NCI-H526 treated with DMSO at 0.1 percent for 48 hours (cell line): ENCODE measurements at places on chromosomes 2 and 18.

DNA sequence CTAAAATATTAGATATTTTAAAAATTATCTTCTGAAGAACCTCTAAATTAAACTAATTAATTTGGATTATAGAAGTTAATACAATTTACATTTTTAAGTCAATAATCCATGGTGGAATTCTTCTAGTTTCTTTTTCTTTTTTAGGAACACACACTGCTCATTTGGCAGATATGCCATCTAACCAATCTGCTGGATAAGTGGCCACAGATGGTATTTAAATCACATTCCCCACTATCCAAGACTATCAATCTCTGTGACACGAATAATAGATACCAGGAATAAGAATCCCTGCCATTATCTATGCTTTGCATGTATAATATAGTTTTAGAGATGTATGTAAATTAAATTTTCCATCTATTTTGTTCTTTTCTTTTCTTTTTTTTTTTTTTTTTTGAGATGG, 58.5 kb downstream of the CABYR start:
- DNase-seq: no peak

GRCh38 chr2:46047290-46047689, 249.9 kb upstream of the EPAS1 start:
- DNase-seq: no peak

- DNase-seq: no peak
These were observed 400.7 kb downstream of the NBAS start for GRCh38 chr2:15160201-15160991.

GRCh38 chr2:205369813-205370212, 312.5 kb upstream of the NRP2 start:
- DNase-seq: no peak

DNA sequence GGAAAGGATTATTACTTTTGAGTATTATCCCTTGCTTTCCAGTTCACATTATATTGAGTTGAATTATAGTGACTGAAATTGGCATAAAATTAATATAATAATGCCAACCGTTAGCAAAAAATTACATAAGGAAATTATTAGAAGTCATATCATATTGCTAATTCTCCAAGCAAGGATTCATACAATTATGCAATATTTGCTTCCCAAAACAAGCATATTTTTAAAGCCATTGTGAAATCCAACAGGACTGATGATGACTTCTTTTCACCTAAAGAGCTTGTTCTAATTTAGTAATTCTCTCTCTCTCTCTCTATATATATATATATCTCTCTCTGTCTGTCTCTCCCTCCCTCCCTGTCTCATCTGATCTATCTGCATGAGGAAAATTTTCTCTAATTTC, 283.5 kb downstream of the DSEL start:
- no peak for DNase-seq

DNA sequence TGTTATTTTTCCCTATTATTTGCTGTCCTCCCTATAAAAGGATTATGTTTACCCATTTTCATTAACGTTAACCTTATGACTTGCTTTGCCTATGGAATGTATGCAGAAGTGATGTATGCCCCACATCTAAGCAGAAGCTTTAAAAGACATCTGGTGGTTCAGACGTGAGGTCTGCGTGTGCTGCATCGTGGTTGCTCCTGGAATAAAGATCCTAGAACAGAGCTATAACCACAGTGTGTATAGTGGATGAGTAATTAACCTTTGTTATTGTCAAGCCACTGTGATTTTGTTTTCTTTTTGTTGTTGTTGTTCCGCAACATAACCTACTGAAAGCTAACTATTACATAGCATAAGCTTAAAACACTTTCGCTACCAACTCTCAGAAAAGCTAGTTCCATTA, 20.9 kb upstream of the CFAP36 start:
- no peak for DNase-seq

GRCh38 chr2:216736326-216736725, 41.0 kb upstream of the IGFBP5 start:
- no peak for DNase-seq

DNA sequence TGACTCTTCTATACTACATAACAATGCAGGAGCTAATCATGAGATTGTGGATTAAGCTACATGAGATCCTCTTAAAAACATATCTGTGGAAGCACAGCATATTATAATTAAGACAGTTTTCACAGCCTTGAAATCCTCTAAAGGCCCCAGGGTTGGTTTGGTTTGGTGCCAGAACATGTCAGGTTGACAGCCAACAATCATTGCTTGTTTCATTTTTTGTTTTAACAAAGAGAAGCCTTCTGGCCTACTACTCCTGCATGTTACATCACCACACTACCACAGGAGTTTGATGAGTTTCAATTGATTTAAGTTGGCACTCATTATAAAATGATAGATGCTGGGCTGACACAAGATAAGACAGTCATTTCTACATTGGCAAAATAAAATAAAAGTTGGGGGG, 255.9 kb upstream of the ERBB4 start:
- no peak for DNase-seq

DNA sequence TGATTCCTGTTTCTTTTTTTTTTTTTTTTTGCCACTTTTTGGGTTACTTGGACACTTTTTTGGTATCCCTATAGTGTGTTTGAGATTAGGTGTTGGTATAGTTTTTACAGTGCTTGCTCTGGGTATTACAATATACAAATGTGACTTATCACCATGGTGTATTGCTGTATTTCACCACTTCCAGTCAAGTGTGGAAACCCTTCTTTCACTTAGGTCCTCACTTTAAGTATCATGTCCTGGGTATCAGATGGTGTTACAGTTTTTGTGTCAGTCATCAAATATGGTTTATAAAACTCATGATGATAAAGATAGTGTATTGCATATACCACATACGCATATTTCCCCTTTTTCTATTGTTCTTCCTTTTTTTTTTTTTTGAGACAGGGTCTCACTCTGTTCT, 1.8 kb downstream of the ATP9B start:
- DNase-seq: no peak

GRCh38 chr18:55343396-55344073, 244.5 kb downstream of the TCF4 start:
- DNase-seq: no peak

DNA sequence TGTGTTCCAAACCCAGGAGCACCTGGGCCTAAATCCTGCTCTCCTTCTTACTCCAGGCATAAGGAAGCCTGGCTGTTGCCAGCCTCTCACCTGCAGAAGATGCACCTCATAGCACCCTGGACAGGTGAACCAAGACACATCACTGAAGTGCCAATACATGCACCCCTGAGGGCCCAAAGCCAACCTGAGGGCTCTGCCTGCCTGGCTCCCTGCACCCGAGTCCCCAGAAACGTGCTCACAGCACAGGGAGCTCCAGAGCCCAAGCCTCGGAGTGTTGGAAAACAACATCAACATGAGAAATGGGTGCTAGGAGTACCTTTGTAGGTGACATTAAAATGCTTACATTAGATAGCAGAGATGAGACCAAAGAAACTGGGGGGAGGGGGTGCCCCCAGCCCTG, 96.3 kb upstream of the RAB6C start:
- DNase-seq: no peak

- DNase-seq: no peak
These were observed 12.2 kb downstream of the BIN1 start for GRCh38 chr2:127094509-127095366.

GRCh38 chr2:170651624-170652325, 63.4 kb upstream of the SP5 start:
- no peak for DNase-seq

GRCh38 chr2:9650119-9650821, 19.5 kb upstream of the YWHAQ start:
- no peak for DNase-seq

- no peak for DNase-seq
These were observed 534.9 kb upstream of the TNP1 start for GRCh38 chr2:217394510-217395351.

GRCh38 chr2:47119001-47119400, 36.1 kb downstream of the STPG4 start:
- no peak for DNase-seq

DNA sequence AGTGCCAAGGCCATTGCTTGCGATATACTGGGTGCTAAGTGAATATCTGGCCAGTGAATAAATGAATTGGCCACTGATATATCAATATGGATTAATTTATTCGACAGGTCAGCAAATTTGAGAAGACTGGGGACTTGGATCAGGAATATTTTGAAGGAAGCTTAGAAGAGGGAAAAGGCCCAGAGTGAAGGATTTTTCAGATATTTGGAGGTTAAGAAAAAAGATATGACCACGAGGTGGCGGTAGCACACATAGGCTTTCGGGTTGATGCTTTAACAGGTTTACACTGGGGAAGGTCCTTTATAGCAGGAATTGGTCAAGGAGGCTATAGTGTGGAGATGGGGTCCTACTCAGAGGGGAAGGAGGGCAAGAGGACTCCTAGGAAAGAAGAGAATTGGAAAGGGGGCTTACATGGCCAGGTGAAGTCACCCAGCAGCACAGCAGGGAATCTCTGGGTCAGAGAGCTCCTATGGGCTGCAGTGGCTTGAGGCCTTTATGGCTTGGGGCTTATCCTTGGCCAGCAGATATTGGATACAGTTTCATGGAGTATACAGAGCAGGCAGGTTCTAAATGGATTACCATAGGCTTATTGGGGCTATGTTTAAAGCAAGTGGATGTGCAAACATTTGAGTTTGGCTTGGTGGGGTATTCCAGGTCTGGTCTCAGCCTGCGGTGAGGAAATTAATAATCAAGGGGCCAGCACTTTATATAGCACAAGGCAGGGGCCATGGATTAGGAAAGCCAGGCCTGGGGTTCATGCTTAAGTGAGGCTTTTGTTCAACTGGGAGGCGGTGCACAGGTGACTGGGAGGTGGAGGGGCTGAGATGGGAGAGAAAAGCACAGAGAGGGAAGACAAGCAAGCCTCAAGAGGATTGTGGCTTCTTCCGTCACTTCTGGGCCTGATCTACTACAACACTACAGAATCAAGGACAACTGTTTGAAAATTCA, 9.7 kb downstream of the IL1RN start:
- no peak for DNase-seq

DNA sequence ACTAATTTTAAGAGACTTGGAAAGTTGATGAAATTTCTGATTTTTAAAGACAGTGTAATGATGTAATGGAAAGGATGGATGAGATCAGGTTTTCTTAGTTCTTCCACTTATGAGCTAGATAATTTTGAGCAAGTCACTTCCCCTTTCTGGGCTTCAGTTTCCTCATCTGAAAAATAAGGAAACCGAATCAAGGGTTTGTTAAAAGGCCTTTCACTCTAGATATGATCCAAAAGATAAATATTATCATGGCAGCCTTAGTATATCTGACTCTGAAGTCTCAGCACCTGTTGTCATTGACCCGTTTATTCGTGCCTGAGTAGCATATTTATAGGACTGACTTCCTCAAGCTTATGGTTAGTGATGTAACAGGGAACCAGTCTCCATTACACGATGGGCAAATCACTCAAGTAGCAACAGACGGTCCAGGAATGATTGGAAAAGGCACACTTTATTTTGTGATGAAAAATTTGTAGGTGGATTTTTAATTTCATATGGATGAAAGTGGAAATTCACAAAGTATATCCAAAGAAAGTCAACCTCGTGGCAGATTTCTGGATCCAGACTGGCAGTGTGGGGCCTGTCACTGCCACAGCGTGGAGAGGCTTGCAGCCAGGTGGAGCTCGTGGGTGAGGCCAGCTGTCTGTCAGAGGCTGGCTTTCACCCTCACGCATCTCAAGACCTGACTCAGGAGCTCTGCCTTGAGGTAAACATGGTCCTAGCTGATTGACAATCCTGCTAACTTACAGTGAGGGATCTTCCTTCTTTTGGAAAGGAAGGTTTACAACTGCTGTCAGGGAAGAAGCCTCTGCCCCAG, 137.9 kb upstream of the CXCR4 start:
- no peak for DNase-seq

GRCh38 chr2:150327564-150328489, 159.6 kb downstream of the RND3 start:
- DNase-seq: no peak

DNA sequence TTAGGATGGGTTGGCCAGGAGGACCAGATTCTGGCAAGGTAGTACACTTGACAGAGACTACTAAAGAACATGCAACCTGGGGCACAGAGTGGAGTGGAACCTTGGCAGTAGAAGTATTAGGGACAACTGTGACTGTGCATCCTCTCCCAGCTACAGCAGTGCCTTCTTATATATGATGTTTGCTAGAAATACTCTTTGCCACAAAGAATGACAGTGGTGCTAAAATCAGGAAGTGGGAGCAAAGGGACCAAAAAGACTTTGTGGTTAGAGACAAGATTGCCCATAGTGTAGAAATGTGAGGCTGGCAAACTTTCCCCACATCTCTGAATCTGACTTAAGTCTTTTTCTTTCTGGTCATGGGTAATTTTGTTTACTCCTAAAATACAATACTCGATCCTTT, 9.4 kb upstream of the SLC38A11 start:
- DNase-seq: no peak

DNA sequence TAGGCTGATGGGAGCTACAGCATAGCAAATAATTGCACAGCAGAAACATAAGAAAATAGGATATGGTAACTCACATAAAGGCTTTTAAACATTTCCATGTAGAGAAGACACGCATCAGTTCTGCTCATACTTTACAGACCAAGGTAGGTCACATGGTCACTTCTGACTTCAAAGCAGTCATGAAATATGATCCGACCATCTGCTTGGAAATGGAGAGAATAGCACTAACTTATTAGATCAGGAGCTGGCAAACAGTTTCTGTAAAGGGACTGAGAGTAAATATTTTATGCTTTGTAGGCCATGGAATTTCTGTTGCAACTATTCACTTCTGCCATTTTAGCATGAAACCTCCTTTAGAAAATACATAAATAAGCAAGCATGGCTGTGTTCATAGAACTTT, 936.6 kb upstream of the FANCL start:
- DNase-seq: peak; percentile 60

DNA sequence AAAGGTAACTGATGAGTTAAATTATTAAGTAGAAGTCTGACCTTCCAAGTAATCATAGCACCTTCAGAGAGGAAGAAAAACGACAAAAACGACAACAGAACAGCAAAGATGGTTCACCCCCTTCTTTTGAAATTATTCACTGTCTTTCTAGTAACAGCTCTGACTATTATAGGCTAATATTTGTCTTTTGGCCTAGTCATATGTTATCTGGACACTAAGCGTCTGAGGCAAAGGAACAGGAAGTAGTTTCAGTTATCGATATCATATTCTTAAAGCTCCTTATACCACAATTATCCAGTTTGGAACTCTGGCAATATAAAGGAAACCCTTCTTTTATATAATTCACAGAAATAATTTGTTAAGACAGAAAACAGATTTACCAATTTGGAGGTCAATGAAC, 27.6 kb upstream of the SLC40A1 start:
- DNase-seq: no peak

DNA sequence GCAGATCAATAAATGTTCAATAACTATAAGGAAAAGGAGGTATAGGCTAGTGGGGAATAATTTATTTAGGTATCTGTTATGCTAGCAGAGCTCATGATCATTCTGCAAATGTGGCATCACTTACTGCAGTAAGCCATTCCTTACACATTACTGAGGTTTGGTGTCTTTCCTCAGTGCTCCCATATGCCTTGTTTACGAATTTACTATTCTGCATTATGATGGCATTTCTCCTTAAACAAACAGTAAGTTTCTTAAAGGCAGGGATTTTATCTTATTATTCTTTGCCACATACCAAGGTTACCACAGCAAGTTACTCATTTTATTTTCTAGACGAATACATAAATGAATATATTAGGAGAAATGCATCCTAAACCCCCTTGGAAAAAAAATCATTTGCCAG, 88.4 kb downstream of the DSEL start:
- DNase-seq: no peak
